ENCODE measurements at places on chromosomes 7 and 10.

DNA sequence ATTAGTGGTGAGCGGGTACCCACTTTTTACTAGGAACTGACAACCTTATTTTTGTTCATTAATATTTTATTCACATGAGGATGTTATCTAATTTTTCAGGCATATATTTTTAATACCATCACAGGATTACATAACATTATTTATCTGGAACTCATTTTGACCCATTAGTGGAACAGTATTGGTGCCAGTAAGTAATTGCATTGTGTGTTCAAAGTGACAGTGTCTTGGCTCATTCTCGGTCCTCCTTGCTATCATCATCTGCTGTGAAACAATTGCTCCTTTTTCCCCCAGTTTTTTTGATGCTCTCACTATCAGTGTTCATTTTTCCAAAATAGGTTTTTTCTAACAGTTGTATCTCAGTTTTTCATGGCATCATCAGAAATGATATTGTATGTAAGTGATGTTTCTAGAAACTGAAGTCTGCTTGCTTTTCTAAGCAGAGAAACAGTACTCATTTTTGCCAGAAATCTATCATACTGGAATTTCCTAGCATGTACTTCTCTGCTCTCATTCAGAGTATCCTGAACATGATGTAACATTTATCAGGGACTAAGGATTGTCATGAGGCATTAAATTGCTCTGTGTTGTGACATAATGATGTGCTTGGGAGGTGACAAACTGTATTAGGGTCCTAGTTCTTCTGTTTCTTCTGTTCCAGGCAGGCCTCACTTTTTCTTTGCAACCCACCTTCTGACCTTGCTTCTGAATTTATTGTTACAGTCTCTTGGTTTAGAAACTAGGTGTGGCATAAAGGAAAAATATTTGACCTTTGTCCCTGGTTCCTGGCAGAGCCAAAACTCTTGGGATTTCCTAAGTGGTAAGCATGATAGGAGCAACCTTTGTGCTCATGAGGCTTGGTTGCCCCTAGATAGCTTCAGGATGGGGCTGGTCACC lies 4.2 kb downstream of the NUB1 start:
- DNase-seq: no peak

DNA sequence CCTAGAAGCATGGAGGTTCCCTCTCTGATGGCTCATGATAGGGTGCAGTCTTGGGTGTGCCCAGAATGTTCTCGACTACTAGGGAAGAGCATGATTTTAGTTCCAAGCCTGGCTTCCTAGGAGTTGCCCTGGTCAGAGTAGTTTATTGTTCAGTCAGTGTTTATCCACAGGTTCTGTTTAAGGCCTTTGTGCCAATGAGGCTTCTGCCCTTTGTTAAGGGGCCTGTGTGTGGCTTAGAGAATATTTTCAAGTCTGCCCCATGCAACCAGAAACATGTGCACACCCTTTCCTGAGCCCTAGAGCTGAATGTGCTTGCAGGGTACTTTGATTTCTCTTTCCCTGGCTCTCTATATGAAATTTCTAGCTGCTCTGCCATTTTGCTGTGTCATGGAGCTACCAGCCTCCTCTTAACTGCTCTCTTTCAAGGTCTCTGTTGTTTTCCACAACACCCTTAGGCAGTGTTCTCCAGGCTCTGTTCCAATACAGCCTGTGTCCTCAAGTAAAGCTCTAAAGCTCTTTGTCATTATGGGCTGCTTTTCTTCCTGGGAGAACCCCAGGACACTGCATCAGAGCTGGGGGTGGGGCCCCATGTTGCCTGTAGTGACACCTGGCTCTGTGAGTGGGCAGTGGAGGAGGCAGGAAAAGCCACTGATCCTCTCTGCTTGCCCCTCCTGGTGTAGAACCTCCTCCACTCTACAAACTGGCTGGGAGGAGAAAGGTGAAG lies 34.1 kb upstream of the TSPAN33 start:
- peak; percentile 13 for DNase-seq

- no peak for DNase-seq
Measured at GRCh38 chr7:32170838-32171237, 100.6 kb upstream of the PDE1C start.

DNA sequence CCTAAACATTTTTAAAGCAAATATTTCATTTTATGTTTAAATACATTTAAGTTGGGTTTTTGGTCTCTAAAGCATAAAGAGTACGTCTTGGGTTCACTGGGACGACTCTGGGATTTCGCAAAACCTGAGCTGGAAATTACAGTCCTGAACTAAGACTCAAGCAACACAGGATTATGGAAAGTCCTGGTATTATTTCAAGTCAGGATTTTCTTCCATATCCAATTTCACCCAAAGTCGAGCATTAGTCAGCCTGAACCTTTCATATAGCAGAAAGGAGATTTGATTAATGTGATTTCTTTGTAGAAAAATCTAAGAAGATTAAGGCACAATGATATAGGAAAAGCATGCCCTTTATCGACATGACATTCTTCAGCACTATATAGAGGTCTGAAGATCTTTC lies 100.0 kb downstream of the MTERF1 start:
- DNase-seq: no peak

- DNase-seq: no peak
Measured at GRCh38 chr7:70621954-70622600, 509.9 kb upstream of the GALNT17 start.

- DNase-seq: no peak
Measured at GRCh38 chr7:31071645-31072029, 19.5 kb downstream of the ADCYAP1R1 start.

DNA sequence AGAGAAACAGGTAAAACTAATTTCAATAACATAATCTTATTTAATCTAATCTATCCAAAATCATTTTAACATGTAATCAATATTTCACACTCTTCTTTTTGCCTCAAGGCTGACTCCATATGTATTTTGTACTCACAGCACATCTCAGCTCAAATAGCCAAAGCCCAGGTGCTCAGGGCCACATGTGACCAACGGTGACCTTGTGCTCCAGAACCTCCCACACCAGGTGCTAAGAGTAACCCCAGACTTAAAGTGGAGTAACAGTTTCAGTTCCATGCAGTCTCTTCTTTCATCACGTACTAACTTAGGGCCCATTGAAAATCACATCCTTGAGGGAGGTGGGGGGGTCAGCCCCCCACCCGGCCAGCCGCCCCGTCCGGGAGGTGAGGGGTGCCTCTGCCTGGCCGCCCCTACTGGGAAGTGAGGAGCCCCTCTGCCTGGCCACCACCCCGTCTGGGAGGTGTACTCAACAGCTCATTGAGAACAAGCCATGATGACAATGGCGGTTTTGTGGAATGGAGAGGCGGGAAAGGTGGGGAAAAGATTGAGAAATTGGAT lies 47.3 kb downstream of the NCAPG2 start:
- no peak for DNase-seq

DNA sequence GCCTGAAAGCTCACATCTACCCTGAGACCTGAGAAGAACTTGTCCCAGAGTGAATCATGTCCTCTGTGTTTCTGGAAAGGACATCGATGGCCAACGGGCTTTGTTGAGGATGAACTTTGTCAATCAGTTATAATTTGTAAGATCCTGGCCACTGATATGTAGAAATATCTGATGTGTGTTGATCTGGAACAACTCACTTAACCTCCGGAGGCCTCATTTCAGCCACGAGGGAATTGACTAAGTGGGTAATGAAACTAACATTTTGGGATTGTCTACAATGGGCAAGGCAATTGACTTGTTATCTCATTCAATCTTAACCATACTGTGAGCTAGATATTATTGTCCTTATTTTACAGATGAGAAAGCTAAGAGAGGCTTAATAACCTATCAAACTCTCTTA lies 468.1 kb upstream of the NRP1 start:
- no peak for DNase-seq

DNA sequence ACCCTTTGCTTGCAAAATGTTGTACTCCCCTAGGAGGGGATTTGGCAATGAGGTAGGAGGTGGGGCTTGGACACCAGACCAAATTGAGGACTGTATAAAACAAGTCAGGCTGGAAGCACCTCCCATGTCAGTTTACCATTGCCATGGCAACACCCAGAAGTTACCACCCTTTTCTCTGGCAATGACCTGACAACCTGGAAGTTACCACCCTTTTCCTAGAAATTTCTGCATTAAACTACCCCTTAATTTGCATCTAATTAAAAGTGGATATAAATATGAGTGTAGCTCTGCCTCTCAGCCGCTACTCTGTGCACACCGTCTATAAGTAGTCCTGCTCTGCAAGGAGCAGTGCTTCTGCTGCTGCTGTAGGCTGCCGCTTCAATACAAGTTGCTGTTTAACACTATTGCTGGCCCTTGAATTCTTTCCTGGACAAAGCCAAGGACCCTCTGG lies 7.8 kb upstream of the BLNK start:
- no peak for DNase-seq

DNA sequence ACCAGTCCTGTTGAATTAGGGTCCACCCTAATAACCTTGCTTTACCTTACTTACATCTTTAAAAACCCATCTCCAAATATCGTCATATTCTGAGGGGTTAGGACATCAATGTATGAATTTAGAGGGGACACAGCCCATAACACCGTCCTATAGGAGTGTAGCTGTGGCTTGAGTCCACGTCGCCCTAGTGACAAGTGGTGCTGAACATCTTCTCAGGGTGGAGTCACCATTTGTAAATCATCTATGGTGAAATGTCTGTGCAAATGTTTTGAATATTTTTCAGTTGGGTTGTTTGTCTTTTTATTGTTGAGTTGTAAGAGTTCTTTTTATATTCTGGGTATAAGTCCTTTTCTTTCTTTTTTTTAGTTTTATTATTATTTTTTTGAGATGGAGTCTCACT lies 5.2 kb upstream of the PRAP1 start:
- no peak for DNase-seq

- DNase-seq: peak; percentile 59
Measured at GRCh38 chr10:34768972-34769330, 46.1 kb downstream of the PARD3 start.

DNA sequence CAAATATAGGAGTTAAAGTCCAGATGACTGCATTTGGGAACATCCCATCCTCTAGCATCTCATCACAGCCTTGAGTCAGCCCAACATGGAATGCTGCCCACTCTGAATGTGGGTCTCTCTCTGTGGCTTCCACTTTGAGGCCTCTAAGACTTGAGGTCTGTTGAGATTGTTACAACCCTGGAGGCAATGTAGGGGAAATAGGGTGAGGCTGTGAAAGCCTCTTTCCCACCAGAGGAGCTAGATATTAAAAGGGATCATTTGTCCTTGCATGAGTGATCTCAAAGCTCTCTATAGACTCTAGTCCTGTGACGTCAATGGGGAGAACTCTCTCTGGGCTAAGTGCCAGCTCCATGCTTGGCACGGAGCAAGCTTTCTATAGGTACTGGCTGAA lies 6.4 kb upstream of the GOLGA7B start:
- no peak for DNase-seq

DNA sequence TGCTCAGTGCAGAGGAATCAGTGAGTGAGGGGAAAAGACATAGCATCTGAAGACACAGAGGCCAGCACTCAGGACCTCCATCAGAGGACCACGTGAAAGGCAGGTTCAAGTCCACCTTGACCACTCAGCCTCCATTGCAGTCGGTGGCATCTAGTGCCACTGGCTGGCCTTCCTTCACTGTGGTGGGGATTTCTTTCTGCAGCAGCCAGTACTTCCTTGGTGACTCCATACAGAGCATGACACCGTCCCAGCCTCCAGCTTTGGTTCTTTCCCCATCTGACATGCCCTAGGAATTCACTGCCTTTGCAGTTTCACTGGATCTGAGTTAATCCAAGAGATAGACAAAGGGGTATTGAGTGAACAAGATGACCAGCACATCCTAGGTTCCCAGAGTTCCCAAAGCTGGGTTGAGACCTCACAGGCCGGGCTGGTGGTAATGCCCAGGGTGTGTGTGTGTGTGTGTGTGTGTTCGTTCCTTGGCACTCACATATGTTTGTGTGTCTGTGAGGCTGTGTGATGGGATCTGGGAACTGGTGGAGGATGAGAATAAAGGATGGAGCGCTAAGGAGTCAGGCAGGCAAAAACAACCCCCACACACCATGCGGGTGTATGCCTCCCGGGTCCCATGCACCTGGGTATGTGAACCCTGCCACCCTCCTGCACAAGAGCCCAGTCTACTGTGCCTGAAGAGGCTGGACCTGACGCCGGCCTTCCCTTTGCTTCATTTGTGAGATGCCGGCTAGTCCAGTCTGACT lies 57.8 kb downstream of the SYPL1 start:
- peak; percentile 70 for DNase-seq

DNA sequence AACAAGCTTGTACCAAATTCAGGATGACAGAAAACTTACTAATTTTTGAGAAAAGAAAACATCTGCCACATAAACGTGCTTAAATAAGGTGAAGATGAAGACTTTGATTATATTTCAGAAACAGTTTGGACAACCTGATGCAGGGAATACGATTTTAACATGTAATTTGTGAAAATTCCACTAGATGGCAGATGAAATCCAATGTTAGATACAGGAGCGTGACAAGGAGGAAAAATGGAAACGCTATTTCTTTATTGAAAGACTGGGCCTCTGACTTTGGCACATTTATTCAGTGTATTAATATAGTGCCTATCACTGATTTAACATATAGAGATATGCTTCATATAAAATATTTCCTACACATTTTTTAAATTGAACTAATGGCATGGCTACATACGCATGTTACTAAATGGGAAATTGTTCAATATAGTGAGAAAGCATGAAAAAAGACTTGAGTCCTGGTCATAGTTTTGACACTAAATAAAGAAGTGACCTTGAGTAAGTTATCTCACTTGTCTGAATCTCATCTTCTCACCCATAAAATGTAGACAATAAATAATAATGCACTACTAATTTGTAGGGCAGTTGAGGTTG lies 60.7 kb downstream of the CD36 start:
- DNase-seq: peak; percentile 88

DNA sequence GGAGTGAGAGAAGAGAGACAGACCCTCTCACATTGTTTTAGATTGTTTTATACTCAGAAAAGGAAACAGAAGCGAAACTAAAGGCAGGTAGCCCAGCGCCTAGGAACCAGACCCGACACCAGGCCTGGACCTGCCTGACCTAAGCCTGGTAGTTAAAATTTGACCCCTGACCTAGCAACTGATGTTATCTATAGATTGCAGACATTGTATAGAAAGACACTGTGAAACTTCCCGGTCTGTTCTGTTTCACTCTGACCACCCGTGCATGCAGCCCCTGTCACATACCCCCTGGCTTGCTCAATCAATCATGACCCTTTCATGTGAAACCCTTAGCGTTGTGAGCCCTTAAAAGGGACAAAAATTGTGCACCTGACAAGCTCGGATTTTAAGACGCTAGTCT lies 31.6 kb downstream of the VIPR2 start:
- no peak for DNase-seq

DNA sequence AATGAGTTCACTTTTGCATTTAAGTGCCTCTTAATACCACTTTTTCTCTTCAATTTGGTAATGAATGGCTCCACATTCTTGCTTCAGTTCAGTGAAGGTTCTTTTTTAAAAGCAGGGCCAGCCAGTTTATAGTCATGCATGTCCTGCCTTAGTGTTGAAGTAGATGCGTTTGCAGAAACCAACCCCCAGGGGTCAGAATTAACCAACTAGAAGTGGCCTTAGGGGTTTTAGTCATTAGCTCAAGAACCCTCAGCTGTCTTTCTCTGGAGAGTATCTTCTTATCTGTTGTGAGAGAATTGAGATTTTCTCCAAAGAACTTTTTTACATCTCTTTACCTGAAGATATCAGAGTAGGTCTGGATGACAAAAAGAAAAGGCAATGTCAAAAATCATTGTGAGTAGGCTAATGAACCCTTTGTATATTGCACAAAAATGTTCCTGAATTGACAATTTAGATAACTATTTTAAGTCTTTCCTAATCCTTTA lies 82.2 kb downstream of the PIK3CG start:
- DNase-seq: peak; percentile 74

All from brain (organoid and tissue), 16 donors.